Left colon (tissue), 2 donors: ENCODE measurements at places on chromosomes 13 and 19. TPM values are rescaled to one million over a fixed set of nuclear protein-coding genes. Genes with fewer than 3 reads are reported as not detected.

Gene LILRA5
- 2.2 TPM for total RNA-seq

Gene RAVER1
- 63.7 TPM for total RNA-seq

Gene DACH1
- total RNA-seq = 5.4 TPM

Gene OR7A5
- total RNA-seq = not detected

Gene ZNF763
- total RNA-seq = 7.8 TPM
